ENCODE measurements at places on chromosomes 12 and 14.
A peak's percentile ranks its signal among the peaks of the same experiment; 100 is the strongest.

DNA sequence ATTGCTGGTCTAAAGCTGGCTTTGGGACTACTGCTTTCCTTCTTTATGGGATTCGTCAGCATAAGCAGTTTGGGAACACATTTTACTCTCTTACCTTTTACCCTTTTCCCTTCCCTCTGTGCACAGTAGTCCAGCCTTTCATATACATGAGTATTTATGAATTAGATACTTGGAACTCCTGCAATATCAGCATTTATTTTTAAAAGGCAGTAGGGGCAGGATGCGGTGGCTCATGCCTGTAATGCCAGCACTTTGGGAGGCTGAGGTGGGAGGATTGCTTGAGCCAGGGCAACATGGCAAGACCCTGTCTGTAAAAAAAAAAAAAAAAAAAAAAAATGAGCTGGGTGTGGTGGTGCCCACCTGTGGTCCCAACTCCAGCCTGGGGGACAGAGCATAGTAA is 3.0 kb downstream of the NUBPL start:
- DNase-seq: no peak

GRCh38 chr14:96407935-96408570 is 16.1 kb downstream of the AK7 start:
- DNase-seq: no peak

GRCh38 chr14:106605548-106606448 is 1079.4 kb downstream of the TMEM121 start:
- DNase-seq: peak; percentile 70

DNA sequence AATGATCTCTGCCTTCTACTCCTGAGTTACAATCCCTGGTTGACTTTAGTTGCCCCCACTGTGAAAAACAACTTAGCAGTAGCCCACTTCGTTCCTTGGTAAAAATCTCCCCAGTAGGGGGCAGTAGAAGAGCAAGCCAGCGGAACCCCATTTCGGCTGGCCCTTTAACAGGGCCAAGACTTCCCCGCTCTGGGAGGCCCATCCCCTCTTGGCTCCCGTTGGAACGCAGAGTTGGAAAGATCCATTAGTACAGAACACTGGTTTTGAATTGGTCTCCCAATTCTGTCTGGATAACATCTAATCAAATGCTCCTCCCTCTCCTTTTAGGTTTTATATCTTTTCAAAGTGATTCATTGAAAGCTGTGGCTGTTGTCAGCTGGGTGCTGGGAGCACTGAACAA is 1133.3 kb downstream of the BCL11B start:
- peak; percentile 41 for DNase-seq

DNA sequence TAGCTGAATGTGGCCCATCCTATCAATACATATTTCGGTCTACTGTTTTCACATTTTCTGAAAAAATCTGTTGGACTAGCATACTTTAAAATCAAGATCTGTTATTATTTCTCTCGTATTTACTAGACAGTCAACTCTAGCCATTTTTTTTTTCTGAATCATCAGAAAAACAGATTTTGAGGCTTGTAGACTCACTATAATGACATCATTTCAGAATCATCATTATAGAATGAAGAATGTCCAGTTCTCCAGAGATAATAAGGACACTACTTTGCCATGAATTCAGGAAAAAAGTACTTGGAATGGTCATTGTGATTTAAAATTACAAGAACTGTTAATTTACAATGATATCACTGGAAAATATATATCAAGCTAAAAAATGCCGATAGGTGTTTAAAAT is 589.8 kb downstream of the KCNH5 start:
- DNase-seq: no peak

DNA sequence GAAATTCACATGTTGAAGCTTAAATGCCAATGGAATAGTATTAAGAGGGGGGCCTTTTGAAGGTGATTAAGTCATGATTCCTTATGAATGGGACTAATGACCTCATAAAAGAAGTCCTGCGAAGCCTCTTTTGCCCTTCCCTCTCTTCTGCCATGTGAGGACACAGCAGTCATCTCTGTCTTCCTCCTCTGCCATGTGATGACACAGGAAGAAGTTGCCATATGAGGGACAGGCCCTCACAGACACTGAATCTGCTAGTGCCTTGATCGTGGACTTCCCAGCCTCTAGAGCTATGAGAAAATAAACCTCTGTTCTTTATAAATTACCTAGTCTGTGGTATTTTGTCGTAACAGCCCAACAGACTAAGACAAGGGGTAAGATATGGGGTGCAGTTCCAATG is 100.7 kb downstream of the VCPKMT start:
- no peak for DNase-seq

GRCh38 chr12:118747771-118748170 is 233.6 kb upstream of the SRRM4 start:
- no peak for DNase-seq

Measured in effector CD8-positive, alpha-beta T cell (primary cell).